ENCODE measurements at places on chromosomes 13 and 19.

DNA sequence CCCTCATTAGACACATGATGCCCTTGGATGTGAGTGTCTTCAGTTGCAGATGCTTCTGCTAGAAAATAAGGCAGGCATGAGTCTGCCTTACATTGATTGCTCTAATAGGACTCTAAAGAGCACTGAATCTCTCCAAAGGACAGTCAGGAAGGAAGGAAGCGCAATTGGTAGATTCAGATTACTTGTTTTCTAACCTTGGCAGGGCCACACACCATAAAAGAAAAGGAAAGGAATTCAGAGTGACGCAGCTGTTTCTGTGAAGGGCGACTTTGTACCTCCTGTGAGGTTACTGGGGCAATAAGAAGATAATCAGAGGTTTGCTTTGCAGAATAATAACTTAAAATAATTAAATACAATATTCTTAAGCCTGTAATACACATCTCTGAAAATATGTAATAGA, 48.0 kb downstream of the FRY start:
- no peak for DNase-seq

DNA sequence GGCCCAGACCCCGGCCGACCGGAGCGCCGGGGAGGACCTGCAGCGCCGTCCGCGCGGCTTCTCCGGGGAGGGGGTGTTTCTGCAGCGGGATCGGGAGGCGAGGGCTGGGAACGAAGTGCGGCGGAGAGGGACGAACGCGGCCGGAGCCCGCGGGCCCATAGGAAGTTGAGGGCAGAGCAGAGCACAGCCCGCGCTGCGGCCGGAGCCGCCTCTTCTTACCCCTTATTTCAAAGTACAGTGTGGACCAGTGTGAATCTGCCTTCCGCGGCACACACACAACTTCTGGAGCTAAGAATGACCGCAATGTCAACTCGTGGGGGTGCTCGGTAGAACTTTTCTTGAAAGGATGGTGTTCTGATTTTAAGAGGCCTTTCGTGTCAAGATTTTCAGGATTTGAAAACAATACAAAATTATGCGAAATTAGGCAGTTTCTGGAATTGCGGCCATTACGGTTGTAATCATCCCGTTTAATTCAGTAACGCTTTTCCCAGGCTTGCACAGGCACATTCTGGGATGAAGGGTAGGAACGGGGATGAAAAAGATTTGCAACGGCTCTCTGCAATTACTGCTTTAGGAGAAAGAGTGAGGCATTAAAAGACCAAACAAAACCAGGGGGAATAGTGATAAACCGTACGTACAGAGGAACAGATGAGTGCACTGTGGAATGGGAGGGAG, 821 bp downstream of the TDRD3 start:
- peak; percentile 9 for DNase-seq

- peak; percentile 10 for DNase-seq
These were observed 162.1 kb upstream of the MIR17HG start for GRCh38 chr13:91185294-91185863.

DNA sequence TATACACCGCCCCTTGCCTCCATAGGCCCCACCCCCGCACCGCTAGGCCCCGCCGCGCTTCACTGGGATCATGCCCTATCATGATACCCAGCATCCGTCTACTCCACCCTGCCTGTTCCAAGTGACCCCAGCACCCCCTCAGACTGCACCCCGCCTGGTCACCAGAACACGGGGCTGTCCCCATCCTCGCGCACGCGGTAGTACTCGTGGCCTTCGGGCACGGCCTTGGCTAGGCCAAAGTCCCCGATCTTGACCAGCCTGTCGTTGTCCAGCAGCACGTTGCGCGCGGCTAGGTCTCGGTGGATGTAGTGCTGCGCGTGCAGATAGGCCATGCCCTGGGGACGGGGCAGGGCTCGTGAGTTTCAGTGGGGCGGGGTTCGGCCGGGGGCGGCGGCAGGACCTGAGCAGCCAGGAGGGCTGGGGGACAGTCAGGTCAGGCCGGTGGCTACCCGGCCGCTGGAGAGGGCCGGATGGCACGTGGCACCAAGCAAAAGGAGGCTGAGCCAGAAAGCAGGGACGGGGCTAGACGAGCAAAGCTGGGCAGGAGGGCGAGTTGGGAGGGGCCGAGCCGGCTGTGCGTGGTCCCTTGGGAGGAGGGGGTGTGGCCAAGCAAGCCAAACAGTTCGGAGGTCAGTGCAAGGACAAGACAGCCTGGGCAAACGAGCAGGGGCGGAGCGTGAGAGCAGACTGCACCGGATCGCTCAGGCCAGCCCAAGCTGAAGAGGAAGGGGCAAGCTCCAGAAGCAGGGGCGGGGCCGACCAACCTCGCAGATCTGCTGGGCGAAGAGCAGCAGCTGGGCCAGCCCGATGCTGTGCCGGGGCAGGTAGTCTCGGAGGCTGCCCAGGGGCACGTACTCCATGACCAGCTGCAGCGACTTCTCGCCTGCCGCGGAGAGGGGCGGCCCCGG, 13.6 kb upstream of the ICAM3 start:
- no peak for DNase-seq

GRCh38 chr19:6286676-6287075, 6.9 kb upstream of the MLLT1 start:
- no peak for DNase-seq

- DNase-seq, result no peak
These were observed 50.9 kb downstream of the PCCA start for GRCh38 chr13:100139817-100140216.

GRCh38 chr19:38911388-38912001, 491 bp downstream of the CCER2 start:
- no peak for DNase-seq

DNA sequence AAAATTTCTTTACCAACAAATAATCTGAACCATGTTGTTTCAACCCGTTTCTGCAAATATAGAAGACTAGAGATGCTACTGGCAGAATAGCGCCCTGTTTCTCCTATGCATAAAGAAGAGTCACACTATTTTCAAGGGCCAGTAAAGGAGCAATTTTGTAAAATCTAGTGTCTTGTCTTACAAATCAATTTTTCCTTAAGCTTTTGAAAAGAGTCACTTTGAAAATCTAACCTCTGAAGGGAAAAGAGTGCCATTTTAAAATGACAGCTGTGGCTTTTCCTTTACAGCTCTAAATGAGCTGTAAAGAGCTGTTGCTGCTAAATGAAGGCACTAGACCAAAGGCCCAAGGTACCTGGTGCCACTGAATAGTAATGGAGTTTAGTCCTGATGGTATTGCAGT, 16.9 kb upstream of the GTF2F2 start:
- no peak for DNase-seq

- DNase-seq, result no peak
These were observed 14.6 kb downstream of the LSM4 start for GRCh38 chr19:18308051-18308947.

DNA sequence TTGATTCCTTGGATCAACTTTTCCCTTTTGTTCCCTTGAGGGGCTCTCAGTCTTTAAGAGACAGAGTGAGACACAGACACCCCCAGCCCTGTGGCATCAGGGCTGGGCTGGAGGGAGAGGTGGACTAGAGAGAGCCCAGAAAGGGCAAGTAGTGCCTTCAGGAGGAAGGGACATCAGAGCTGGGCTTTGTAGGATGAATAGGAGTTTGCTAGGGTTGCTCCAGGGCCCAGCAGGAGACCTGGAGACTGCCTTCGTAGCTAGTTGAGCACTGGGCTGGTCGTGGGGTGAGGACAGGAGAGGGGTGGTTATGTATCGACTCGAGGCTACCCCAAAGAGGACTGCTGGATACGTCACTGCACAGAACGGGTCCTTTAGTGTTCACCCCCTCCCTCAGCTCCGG, 5.4 kb downstream of the MAP1S start:
- no peak for DNase-seq

- no peak for DNase-seq
These were observed 26.6 kb upstream of the AMER2 start for GRCh38 chr13:25198647-25199046.

DNA sequence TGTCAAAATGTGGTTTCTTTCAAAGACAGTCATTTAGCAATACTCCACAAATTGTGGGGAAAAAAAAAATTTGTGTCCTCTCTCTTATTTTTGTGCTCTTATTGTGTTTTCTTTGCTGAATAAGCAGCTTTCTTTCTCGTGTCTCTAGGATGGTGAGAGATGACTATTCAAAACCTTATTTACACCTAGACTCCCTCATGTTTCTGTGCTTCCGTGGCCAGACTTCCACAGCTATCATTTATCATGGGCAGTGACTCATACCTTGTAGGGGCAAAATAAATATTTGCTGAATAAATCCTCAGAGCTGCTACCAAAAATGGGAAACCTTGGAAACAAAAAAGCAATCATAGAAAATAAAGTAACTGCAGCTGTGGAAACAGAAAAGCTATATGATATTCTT, 204.9 kb upstream of the MIR17HG start:
- DNase-seq, result peak; percentile 5

DNA sequence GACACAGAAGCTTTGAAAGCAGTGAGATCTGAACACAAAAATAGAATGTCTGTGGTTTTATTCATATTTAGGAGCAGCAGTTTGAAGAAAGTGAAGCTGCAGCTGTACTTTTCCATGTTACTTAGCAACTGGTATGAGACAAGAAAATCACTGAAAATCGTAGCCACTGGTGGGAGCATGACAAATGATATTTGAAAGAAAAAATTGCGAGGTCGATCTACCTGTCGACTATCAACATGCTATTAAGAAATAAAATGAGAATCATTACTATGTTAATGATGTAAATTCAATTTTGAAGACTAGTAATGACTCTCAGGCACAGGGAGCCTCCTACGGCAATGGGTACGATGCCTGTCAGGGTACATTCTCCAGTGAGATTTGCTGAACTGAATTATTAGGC, 436.4 kb downstream of the SLITRK5 start:
- no peak for DNase-seq

DNA sequence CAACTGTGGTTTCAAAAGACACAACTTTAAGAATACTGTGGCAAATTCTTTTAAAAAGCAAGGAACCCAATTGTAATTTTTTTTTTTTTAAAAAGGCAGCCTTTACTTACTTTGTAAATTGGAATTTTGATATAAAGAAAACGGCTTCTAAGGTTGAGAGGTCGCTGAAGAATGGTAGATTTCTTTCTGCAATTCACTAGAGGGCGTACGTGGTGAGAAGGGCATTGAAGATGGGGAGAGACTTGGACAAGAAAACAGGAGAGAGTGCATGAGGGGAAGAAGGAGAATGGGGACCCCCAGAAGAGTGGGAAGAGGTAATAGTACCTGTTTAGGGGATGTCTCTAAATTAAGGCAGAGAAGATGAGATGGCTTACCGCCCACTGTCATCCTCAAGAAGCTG, 33.5 kb upstream of the PABPC3 start:
- DNase-seq, result no peak
